NB4 (cell line): ENCODE measurements at places on chromosomes 1 and 21.

GRCh38 chr1:20138346-20138745 lies 777 bp upstream of the PLA2G2F start:
- no peak for DNase-seq

DNA sequence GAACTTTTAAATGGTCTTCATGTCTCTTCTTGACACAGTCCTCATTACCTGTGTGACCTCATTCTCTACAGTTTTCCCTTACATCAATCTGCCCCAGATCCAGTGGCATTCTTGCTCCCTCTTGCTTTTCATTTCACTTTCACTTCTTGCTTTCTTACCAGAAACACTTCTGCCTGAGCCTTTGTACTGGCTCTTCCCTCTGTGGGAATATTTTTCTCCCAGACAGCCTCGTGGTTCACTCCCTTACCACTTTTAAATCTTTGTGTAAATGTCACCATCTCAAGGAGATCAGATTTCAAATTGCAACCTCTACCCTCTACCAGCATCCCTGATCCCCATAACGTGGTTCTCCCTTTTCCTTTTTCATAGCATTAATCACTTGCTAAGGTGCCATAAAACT lies 73.2 kb downstream of the DISC1 start:
- DNase-seq = no peak

DNA sequence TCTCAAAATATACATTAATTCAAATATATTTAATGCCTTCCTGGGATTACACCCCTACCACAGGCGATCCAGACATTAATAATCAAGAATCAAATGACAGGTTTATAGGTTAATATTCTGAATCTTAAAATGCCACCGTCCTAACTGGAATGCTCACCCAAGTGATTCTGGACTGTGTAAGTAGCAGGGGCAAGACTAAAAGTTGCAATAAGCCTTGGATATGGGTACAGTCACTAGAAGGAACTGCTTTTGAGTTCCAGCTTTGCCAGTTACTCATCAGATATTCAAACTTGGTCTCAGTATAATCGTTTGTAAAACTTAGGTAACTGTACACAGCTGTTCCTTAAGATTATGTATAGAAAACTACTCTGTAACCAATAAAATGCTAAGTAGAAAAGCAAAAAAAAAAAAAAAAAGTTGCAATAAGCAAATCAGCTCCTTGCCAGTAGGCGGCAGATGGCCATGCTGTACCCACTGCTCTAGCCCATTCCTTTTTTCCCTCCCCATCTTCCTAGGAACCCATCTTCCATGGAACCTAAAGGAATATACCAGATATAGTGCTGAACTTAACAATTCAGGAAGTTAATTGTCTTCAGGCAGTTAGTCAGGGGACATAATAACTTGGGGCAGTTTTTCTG lies 10.5 kb downstream of the RO60 start:
- DNase-seq = peak; percentile 50

DNA sequence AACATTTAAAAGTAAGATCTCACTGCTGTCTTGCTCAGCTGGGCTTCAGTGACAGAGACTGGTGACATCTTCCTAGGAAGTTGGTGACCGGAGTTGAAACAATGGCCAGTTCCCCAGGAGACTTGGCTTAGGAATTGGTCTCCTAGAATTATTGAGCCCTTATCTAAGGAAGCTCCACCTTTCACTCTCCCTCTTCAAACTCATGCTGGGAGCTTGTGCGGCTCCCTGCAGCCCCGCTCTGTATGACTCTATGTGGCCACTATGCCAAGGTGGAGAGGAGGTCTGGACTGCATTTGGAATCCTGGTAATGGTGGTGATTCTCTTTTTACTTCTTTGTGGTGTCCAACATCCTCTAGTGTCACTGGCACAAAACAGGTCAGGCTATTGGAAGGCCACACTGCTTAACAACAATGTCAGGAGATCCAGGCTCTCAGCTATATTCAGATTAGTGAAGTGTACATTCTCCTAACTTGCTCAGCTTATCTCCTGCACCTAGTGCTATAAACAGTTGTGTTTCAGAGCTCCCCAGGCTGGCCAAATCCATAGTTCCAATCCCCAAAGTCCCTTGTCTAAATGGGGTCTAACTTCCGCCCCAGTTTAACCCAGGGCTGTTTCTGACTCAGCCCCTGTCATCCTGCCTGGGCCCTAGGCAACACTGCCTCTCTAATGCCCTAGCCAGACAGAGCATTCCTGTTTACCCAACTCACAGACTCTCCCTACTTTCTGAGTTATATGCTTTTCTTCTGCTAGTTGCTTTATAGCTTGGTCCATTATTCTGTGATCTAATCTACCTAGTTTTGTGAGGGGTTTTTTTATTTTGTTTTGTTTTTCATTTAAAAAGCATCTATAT lies 18.3 kb downstream of the ATP2B4 start:
- DNase-seq = no peak

DNA sequence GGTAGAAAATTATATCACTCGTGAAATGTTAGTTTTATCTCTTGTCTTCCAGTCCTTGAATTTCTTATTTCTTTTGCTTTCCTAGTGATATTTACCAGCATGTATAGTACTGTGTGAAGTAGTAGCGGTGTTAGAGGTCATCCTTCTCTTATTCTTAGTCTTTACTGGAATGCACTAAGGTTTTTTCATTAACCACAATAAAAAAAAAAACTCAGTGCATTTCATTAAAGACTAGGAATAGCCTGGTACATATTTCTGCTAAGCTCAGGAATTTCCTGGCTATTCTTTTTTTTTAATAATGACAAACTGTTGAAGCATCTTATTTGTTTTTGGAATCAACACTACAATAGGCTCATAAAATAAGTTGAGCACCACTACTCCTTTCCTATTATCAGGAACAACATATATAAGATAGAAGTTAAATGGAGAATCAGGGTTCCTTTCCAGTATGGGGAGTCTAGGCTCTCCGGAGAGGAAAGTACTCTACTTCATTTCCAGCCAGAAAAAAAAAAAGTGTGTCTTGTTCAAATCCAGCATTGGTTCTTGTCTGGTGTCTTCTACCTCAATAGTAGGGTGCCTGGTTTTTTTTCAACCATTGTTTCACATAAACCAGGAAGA lies 60.0 kb downstream of the TNFSF18 start:
- no peak for DNase-seq
